Activated naive CD4-positive, alpha-beta T cell treated with Interleukin-2 at 50 U/mL for 16 hours (primary cell): ENCODE measurements at places on chromosomes 12 and 14.

- peak; percentile 91 for DNase-seq
Observed at GRCh38 chr12:57771236-57771872, 551 bp downstream of the METTL1 start.

DNA sequence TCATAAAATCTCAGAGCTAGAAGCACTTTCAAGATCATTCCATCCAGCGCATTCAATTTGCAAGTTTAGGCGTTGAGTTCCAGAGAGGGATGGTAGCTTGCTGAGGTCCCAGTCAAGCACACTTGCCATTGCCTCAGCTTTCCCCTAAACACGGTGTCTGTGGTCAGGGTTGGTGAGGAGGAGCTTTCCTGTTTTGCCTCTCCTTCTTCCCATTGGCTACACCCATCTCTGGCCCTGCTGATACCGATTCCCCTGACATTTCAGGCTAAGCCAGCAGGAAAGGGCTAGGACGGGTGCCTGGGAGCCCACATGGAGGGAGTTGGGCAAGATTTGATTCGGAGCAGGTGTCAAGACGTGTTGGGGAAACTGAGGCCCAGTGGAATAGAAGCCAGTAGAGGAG lies 9.1 kb downstream of the NFATC4 start:
- DNase-seq = no peak

GRCh38 chr12:104657726-104658484 lies 201.2 kb downstream of the CHST11 start:
- no peak for DNase-seq

- DNase-seq = no peak
Observed at GRCh38 chr14:38254571-38255407, 1.1 kb downstream of the CLEC14A start.

GRCh38 chr14:68193970-68194681 lies 374.5 kb downstream of the RAD51B start:
- DNase-seq = no peak

GRCh38 chr12:80272387-80272915 lies 171.6 kb upstream of the PTPRQ start:
- DNase-seq = no peak

- no peak for DNase-seq
Observed at GRCh38 chr14:54487771-54488170, 1.0 kb downstream of the GMFB start.

GRCh38 chr12:13339538-13339937 lies 143.0 kb downstream of the EMP1 start:
- no peak for DNase-seq

- DNase-seq = peak; percentile 21
Observed at GRCh38 chr14:94392510-94392935, 4.1 kb upstream of the SERPINA1 start.

DNA sequence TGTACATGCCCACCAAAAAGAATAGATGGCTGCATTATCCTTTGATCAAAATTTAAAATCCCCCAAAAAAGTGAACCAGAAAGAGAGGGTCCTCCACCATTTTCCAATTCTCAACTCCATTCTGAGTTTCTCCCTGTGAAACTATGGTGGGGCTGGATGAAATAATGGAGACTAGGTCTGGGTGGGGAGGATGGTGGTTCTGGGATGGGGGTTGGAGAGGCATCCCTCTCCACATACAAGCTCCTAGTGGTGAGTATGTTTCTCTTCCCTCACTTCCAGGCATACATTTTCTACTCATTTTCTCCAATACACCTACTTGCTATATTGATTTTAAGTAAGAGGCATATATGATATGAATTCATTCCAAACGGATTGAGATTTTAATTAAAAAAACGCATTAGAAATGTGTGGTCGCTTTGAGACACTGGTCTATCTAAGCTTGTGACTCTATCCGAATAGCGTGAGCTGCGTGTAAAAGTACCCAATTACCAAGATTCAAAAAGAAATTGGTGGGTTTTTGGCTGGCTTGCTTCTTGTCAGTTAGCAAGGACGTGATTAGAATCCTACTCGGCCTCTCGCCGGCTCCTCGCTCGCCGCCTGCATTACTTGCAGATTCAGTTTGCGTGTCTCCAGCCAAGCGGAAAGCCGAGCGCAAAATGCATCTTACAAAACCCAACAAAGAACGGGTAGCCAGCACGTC lies 3.4 kb downstream of the ASCL1 start:
- no peak for DNase-seq

DNA sequence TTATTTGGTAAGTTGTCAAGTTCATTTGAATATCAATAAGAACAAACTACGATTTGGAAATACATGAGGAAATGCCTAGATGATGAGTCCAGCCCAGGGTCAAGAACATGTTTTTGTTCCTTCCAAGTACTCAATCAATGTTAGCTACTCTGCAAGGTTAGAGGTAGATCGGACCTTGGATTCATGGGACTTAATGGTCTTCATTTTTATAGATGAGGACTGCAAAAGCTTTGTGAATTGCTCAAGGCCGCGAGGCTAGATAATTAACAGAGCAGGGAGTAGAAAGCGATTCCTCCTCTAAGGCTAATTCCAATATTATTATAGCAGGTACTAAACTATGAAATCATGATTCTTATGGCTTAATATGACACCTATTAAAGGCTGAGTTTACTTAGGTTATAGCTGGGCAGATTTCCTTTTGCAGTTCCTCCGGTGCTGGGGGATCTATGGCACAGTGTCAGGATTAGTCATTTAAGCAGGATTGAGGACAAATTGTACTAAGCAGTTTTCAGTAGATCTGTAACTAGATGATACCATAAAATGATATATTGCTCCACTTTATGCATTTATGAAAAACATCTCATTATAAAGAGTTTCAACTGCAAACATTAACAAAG lies 19.8 kb downstream of the NR1H4 start:
- DNase-seq = no peak
